ENCODE measurements at places on chromosomes 13 and 19. TPM values are rescaled to one million over a fixed set of nuclear protein-coding genes. Genes with fewer than 3 reads are reported as not detected.
A peak's percentile ranks its signal among the peaks of the same experiment; 100 is the strongest.

The CPAMD8 gene
- total RNA-seq = 2.6 TPM

GRCh38 chr19:55238030-55238429 lies 9.5 kb upstream of the TMEM86B start:
- no peaks in the 10 kb centered on the region for H3K4me1 ChIP-seq
- H3K36me3 ChIP-seq = no peaks in the 10 kb centered on the region
- DNase-seq = no peak
- no peak overlapping the region for H3K4me3 ChIP-seq
- H3K27me3 ChIP-seq = no peaks in the 10 kb centered on the region
- H3K27ac ChIP-seq = no peak overlapping the region

- H3K27ac ChIP-seq = peak overlapping the region; percentile 98
- H3K27me3 ChIP-seq = no peaks in the 10 kb centered on the region
- H3K4me1 ChIP-seq = peaks cover 14% of the 10 kb centered on the region
These were observed 101.7 kb upstream of the SERP2 start for GRCh38 chr13:44271915-44272341.

GRCh38 chr19:38733493-38734175 lies 10.6 kb downstream of the CAPN12 start:
- H3K27ac ChIP-seq = no peak overlapping the region
- H3K4me1 ChIP-seq = no peaks in the 10 kb centered on the region
- no peaks in the 10 kb centered on the region for H3K27me3 ChIP-seq
- peaks cover 12% of the 10 kb centered on the region for H3K36me3 ChIP-seq

DNA sequence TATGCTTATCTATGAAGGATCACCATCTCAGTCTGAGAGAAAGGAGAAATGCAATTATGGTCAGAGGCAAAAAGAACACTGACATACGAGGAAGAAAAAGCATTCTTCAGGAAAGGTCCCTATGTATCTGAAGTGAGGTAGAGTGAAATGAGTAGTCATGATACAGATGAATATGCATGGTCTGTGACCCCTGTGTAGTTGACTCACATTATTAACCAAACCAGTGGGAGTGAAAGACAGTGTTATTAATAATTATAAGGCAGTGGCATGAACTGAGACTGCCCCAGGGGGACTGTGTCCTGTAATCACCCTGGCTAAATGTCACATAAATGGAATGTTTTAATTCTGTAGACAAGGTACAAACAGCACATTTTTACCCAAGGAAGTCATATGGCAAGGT lies 1320.2 kb upstream of the PCDH9 start:
- DNase-seq = no peak
- no peak overlapping the region for H3K4me3 ChIP-seq
- no peaks in the 10 kb centered on the region for H3K27me3 ChIP-seq
- no peak overlapping the region for H3K27ac ChIP-seq

GRCh38 chr13:21074546-21074945 lies 13.2 kb upstream of the LATS2 start:
- no peak for DNase-seq
- H3K4me3 ChIP-seq = no peak overlapping the region
- H3K36me3 ChIP-seq = no peaks in the 10 kb centered on the region
- no peaks in the 10 kb centered on the region for H3K4me1 ChIP-seq
- H3K27me3 ChIP-seq = no peaks in the 10 kb centered on the region

All from aorta (tissue), 5 donors.